Activated CD4-positive, alpha-beta memory T cell treated with anti-CD3 and anti-CD28 coated beads for 36 hours (primary cell): ENCODE measurements at places on chromosomes 1 and 21. TPM values are rescaled to one million over a fixed set of nuclear protein-coding genes. Genes with fewer than 3 reads are reported as not detected.

DNA sequence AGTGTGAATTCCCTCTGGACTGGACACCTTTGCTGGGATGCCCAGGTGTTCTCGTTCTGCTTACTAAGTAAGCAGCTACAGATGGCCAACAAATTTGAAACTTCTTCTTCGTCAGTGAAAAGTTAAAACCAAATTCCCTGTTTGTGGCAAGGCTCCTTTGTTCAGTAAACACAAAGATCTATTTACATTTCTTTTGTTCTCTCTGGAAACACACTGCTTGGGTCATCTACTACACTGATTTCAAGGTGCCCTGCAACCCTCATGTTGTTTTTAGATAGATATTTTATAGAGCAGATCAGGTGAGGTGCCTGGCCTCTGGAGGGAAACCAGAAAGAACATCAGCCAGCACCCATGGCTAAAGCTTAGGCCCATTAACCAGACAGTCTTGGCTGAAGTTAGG lies 157.2 kb upstream of the UBE2U start:
- no peak for DNase-seq

The PRDM16 gene
- not detected for total RNA-seq

The FAM167B gene
- 0.68 TPM for total RNA-seq

DNA sequence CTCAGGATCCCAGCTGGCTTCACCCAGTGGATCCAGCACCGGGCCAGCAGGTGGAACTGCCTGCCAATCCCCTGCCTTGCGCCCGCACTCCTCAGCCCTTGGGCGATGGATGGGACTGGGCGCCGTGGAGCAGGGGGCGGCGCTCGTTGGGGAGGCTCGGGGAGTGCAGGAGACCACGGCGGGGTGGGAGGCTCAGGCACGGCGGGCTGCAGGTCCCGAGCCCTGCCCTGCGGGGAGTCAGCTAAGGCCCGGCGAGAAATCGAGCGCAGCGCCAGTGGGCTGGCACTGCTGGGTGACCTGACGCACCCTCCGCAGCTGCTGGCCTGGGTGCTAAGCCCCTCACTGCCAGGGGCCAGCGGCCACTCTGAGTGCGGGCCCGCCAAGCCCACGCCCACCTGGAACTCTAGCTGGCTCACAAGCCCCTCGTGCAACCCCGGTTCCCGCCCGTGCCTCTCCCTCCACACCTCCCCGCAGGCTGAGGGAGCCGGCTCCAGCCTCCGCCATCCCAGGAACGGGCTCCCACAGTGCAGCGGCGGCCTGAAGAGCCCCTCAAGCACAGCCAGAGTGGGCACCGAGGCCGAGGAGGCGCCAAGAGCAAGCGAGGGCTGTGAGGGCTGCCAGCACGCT lies 31.1 kb downstream of the NRDC start:
- DNase-seq: no peak

DNA sequence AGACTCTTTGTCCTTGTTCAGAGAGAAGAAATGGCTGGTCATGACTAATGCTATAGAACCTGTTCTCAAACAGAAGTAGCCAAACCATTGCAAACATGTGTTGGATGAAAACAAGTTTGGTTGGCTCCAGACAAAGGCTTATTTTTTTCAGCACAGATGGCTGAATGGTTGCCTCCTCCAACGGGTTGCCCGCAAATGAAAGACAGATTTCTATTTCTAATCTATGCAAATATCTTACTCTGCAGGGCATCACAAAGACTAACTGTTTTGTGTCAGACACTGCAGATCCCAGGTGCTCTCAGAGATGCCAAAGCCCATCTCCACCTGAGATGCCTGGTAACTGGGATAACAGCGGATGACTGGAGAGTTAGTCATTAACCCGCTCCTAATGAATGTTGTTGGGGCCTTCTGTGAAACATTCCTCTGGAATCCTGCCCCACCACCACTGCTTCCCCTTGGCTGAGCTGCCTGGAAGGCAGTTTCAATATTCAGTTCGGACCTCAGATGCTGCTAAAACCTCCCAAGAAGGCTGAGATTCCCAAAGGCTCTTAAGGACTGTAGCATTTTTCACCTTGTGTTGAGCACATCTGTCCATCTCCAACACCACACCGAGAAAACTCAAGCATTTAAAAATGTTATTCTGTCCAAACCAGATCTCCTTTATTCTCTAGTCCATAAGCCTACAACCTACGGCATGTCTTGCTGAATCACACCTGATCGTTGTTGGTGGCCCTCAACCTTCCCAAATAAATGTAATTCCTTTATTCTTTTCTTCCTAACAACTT lies 104.4 kb downstream of the PTPN14 start:
- DNase-seq: no peak

- no peak for DNase-seq
Observed at GRCh38 chr1:79550402-79550801, 543.9 kb upstream of the ADGRL4 start.

The NR1I3 gene
- not detected for total RNA-seq

GRCh38 chr1:119316870-119317416 lies 51.6 kb upstream of the HAO2 start:
- no peak for DNase-seq

The IGSF9 gene
- total RNA-seq: not detected

GRCh38 chr1:114756009-114756892 lies 1.5 kb downstream of the CSDE1 start:
- DNase-seq: no peak

GRCh38 chr1:43938892-43939587 lies 5.4 kb downstream of the ARTN start:
- no peak for DNase-seq

The LCE3E gene
- total RNA-seq: not detected

The MYOG gene
- not detected for total RNA-seq

The TUFT1 gene
- 4.1 TPM for total RNA-seq

DNA sequence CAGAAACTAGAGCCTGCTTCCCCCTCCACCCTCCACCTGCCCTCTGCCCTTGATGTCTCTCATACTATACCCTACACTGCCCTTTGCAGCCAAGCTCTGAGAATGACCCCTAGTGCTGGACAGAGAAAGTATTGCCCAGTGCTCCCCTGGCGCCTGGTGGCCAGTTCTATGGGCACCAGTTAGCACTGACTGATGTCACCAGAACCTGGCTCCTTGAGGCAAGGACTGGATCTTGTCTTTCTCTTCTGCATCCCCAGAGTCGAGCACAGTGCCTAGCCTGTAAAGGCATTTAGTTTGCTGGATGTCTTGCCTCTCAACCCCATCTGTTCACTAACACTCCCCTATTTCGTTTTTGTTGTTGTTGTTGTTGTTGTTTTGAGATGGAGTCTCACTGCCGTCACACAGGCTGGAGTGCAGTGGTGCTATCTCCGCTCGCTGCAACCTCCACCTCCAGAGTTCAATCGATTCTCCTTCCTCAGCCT lies 5.9 kb downstream of the PHLDA3 start:
- no peak for DNase-seq

GRCh38 chr21:27954543-27955165 lies 987.8 kb upstream of the ADAMTS5 start:
- no peak for DNase-seq

DNA sequence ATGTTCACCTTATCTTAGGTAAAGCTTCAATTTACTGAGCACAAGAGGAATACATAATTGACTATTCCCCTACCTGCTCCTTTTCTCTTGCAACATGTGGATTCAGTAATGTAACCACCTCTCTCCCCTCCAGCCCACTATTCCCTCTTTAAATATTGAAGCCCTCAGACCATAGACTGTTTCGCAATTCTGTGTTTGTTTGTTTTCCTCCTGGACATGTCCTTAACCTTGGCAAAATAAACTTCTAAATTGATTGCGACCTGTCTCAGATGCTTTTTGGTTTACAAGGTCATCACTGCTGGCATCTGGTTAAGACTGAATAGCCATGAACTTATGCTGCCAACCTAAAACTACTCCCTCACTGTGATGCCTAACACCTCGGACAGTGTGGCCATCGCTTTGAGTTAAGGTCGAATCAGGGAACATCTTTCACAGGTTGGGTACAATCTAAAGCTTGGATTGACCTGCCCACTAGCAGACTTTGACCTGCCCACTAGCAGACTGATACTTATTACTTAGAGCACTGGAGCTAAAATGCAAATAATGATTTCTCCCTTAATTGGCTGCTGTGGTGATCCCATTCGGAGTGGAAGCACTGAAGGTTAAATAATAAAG lies 10.2 kb upstream of the CDC42BPA start:
- no peak for DNase-seq

DNA sequence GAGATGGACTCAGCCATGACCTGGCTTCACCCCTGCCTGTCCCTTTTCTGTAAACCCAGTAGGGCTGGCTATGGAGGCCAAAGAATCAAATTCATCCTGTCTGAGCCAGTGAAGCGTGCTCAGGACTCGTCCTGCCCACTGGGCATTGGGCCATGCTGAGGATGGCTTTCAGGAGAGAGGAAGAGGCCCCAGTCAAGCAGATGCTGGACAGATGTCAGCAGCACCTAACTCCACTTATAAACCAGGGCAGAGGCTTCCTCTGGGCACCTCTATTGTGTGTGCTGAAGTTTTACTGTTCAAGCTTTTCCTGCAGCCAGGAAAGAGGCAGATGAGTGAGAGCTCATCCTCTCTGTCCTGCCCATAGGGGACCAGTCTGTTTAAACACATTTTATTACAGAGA lies 97.4 kb upstream of the GCLM start:
- DNase-seq: no peak

DNA sequence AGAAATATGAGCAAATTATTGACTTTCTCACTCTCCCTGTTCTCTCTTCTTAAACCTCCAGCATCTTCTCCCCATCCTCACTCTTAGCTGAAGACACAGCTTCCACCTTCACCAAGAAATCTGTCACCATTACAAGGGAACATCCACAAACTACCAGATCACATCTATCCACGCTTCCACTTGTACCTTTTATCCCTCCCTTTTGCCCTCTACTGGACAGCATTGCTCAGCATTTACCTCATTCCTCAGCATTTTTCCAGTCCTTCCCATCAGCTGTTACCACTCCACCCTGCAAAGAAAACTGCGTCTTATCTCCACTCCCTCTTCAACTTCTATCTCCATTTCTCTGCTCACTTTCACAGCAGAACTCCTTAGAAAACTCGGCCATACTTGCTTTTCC lies 42.6 kb downstream of the KCNJ6 start:
- no peak for DNase-seq

DNA sequence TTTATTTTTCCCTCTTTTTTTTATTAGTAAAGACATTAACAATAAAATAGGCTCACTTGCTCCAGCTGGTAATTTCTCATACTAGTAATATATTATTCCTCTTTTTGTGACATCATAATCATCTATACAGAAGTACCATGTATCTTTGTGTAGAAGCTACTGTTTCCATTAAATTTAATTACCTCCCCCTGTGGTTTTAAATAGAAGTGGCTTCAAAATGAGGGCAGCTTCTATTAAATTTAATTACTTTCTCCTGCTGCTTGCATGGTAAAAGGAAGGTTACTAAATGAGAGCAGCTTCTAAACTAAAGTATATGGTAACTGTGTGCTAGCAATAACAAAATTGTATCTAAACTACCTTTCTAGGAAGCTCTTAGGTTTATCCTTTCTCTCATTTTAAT lies 94.0 kb downstream of the DPYD start:
- no peak for DNase-seq

- no peak for DNase-seq
Observed at GRCh38 chr21:37915497-37915911, 753 bp downstream of the KCNJ6 start.

DNA sequence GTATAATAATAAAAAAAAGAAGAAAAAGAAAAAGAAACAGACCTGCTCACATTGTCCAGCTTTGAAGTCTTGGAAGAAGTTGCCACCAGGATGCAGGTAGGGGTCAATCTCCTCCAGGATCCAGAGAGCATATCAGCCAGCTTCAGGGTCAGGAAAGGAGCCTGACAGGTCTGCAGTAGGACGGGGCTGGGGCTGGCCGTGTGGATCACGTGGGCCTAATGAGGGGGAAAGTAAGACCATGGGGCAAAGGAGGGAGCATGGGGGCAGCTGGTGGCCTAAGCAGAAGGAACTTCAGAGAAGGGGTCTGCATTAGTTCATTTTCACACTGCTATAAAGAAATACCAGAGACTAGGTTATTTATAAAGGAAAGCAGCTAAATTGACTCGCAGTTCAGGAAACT lies 19.3 kb upstream of the SMYD3 start:
- no peak for DNase-seq

DNA sequence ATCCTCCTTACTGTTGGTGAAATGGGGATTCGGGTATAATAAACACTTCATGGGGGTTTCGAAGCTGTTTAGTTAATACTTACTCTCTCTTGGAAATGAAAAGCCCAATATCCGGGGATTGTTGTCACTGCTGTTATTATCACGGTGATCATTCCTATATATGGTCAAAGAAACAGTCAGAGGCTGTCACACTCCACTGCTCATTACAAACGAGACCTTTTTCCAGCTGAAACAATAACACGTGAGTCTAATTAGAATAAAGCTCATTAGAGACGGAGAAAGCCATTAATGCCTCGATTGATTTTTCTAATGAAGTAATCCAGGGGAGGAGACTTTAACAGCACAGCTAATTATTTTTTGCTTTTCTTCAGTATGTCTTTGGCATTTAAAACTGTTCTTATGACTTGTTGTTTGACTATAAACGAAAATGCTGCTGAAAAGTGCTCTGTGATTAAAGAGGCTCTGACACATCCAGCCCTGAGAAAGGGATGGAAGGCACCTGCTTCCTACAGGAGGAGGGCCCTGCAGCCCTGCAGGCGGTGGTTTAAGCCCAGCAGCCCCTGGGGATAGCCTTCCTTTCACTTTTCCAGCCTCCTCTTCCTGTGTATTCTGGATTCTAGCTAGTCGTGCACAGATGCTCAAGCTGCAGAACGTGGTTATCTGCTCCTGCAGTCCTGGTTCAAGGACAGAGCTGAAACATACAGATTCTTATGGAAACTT lies 143.6 kb downstream of the EDEM3 start:
- DNase-seq: no peak

- no peak for DNase-seq
Observed at GRCh38 chr1:54849219-54850068, 37.6 kb downstream of the DHCR24 start.

The RGSL1 gene
- not detected for total RNA-seq

DNA sequence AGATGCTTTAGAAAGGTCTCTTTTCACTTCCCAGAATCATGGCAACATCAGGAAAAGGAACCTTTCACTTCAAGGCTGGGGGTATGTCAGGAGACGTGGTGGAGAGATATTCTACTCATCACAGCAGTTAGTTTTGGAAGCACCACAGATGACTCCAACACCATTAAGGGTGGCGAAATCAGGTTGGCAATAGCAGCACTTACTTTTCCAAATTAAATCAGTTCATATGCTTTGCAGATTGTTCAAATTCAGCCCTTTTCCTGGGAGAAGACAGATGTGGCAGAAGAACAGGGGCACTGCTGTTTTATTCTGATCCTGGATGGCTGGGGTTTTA lies 79.0 kb downstream of the RUNX1 start:
- DNase-seq: no peak

DNA sequence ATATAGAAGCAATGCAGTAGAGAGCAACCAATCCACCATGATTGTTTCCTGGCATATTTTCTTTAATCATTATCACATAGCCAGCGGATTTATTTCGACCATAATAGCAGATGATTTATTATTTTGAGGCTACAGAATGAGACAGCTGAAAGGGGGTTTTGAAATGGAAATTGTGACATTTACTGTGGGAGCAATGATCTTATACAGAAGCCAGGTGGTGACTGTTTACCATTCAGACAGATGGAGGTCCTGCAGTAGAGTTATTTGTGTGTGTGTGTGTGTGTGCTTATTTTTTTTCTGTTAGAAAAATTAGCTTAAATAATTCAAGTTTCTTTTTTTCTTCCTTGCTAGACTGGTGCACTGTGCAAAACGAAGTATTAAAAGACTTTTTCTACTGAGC lies 1784.5 kb downstream of the MRPL39 start:
- DNase-seq: no peak
